ENCODE measurements at places on chromosomes 6 and 20. TPM values are rescaled to one million over a fixed set of nuclear protein-coding genes. Genes with fewer than 3 reads are reported as not detected.

DNA sequence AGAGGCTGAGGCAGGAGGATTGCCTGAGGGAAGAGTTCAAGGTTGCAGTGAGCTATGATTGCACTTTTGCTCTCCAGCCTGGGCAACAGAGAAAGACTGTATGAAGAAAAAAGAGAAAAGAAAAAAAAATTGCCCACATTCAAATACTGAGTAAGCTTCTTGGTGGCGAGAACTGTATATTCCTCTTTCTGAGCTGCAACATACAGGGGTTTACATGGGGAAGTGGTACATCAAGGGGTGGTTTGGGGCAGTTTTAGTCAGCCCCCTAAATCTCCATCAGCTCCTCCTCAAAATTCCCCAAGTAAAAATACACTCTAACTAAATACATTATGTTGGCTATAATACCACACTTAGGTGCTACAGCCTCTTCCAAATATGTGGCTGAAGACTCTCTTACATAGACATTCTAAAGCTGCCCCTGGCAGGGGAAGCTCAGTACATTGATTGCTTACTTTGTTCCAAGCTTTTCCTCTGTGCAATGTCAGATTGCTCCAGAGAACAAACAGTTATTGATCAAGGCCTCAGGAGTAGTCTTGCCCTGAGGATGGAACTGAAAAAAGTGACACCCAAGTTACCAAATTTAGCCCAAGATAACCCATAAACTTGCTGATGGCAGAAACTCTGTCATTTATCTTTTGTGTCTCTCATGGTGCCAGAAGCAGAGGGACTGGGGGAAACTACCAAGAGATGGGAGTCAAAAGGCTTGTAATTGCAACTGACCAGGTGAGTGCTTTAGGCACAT lies 107.4 kb upstream of the RIPOR2 start:
- no peak for DNase-seq

The XKR7 gene
- polyA plus RNA-seq: 0.30 TPM

The ZDHHC14 gene
- polyA plus RNA-seq: 19.2 TPM

- DNase-seq: no peak
Observed at GRCh38 chr6:109083657-109084056, 11.0 kb downstream of the SESN1 start.

GRCh38 chr6:119643876-119644275 lies 294.3 kb upstream of the MAN1A1 start:
- no peak for DNase-seq

The SNAI1 gene
- polyA plus RNA-seq: 9.8 TPM

- no peak for DNase-seq
Observed at GRCh38 chr20:52794853-52795252, 177.3 kb upstream of the TSHZ2 start.

The KIAA1755 gene
- 19.0 TPM for polyA plus RNA-seq

The MCHR2 gene
- polyA plus RNA-seq: not detected

DNA sequence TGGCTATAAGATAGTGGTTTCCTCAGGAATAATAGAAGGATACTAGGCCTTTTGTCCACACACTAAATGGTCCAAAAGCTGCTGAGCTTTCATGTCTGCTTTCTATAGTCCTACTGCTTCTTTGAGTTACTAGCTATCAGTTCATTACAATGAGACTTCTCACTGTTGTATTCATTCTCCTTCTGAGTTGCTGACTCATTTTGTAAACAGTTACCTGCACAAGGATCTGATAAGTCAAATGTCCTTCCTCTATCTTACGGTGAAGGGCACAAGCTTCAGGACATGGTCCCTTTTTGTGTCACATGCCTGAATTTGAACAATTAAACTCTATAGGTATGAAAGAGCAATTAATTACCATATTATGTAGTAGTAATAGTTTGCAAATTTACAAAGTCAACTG lies 90.5 kb downstream of the MAN1A1 start:
- no peak for DNase-seq

DNA sequence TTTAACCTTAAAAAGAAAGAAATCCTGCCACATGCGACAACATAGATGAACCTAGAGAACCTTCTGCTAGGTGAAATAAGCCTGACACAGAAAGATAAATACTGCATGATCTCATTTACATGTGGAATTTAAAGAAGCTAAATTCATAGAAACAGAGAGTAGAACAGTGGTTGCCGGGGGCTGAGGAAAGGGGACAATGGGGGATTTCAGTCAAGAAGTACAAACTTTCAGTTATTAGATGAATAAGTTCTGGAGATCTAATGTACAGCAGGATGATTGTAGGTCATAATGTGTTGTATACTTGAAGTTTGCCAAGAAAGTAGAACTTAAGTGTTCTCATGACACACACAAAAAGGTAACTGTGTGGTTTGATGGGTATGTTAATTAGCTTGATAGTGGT lies 204.3 kb upstream of the PRSS16 start:
- no peak for DNase-seq

DNA sequence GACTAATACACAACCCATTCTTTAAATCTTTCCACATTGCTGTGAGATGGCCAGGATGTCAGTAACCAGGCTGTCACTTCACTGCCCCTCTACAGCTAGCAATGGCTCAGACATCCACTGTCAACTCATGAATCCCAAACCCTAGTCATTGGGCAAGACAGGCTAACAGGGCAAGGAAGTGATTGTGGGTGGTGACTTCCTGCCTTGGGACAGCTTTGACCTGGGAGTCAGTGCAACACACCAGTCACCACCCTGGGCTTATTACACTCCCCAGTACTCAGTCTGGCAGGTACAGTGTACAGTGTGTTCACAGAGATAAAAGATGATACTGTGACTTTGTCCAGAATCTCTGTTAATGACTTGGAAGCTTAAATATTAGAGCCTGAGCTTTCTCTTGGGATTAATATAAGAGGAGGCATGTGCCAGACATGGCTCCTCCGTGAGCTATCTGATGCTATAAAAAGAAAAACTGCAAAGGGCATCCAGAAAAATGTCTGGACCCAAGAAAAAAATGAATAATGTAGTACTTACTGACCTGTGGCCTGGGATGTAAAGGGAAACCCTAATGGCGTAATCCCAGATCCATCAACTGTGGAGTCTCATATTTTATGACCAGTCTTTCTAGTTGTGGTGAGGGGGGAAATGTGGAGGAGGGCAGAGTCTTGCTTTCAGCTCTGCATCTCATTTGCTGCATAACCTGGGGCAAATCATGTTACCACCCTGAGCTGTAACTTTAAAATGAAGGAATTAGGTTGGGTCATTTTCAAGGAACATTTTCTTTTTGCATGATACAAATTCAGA lies 244.4 kb downstream of the SLC24A3 start:
- peak; percentile 51 for DNase-seq

The GSTA4 gene
- 86.6 TPM for polyA plus RNA-seq

GRCh38 chr6:144063744-144064401 lies 31.5 kb downstream of the SF3B5 start:
- no peak for DNase-seq

DNA sequence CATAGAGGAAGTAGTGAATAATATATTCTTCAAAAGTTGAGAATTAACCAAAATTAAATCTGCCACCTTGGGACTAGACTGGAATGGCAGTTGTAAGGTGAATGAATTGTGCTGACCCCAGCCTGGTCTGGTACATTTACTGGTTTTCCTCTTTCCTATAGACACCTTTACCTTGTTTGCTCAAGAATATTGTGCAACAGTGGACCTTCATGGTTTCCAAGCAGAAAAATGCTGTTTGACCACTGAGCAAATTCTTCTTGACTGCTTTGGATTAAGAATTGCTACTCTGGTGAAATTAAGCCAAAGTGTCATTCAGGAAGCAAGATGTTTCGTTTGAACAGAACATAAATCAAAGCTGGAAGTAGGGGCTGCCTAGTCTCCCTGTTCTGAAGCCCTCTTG lies 156.6 kb upstream of the TAB2 start:
- DNase-seq: no peak

- DNase-seq: no peak
Observed at GRCh38 chr20:8530022-8530421, 398.0 kb downstream of the PLCB1 start.

The CST2 gene
- polyA plus RNA-seq: not detected

- DNase-seq: no peak
Observed at GRCh38 chr6:56752009-56752408, 109.3 kb upstream of the DST start.

- DNase-seq: no peak
Observed at GRCh38 chr20:50274570-50275430, 84.2 kb downstream of the CEBPB start.

GRCh38 chr20:19115581-19115980 lies 96.9 kb upstream of the SLC24A3 start:
- DNase-seq: no peak

DNA sequence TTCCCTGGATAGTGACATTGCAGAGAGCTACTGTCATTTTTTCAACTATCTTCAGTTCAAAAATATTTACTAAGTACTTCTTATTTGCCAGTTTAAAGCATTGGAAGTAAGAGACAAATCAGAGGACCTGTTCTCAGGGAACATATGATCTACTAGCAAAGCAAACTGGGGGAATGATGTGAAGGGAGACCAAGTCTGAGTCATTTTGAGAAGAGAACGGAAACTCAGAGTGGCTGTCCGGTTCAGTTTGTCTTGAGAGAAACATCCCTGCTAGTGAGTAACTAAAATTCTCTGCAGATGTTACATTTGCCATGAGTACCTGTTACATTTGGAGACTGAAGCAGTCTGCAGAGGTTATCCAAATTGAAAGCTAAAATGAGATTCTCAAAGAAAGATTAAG lies 118.3 kb downstream of the KCNQ5 start:
- no peak for DNase-seq

DNA sequence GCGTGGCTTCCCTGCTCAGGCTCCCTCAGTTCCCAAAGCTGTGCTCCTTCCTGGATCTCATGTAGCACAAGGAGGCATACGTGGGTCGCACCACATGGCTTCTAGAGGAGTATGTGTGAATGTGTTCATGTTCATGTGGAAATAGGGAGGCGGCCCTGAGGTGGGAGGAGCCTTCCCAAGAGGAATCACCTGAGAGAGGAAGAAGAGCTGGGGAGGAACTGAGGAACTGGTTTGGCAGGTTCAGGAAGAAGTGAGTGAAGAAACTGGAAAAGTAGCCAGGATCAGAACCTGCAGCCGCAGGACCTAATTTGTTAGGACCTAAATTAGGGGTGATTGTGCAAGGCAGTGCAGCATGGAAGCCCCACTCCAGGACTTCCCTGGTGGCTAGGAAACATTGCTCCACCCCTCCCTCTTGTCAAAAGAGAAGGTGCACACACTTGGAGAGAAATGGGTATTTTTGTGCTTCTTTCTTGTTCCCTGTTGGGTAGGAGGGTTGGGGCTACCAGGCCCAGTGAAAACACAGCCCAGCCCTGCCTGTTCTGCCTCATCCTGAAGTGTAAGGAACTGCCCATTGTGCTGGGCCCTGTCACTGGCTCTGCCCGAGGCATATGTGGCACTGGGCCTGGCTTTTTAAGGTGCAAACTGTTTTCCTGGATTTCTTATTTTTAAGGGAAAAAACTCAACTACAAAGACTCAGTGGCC lies 20.7 kb downstream of the SYNJ2 start:
- DNase-seq: no peak

- no peak for DNase-seq
Observed at GRCh38 chr6:18312368-18312767, 48.0 kb upstream of the DEK start.

The TNNC2 gene
- polyA plus RNA-seq: 0.52 TPM

GRCh38 chr6:2429032-2429431 lies 183.6 kb upstream of the GMDS start:
- no peak for DNase-seq

- peak; percentile 46 for DNase-seq
Observed at GRCh38 chr6:134707342-134708031, 242.4 kb downstream of the ALDH8A1 start.

The SNAP25 gene
- polyA plus RNA-seq: 6.8 TPM

The TFAP2C gene
- polyA plus RNA-seq: 0.12 TPM

DNA sequence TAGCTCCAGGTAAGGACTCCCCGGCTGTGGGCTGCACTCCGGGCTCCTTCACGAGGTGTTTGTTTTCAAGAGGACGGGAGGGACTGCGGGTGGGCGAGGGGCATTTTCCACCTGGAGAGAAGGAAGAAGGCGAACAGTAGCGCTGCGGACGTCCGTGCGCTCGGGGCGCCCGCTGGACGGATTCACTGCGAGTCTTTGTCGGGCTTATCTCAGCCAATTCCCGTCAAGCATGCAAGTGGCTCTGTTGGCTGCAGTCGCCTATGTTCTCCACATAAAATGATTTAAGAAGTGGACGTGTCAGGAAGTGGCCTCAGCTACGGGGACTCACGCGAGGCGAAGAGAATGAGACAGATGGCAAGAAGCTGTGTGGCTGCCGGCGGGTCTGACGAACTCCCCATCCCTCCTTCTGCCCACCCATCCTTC lies 332 bp downstream of the GRIK2 start:
- DNase-seq: no peak

GRCh38 chr6:14144678-14145113 lies 27.1 kb downstream of the CD83 start:
- DNase-seq: no peak

The CRIP3 gene
- polyA plus RNA-seq: 2.4 TPM

The CDKAL1 gene
- 19.5 TPM for polyA plus RNA-seq

The BPIFB1 gene
- 2.6 TPM for polyA plus RNA-seq

The DNAH8 gene
- 0.15 TPM for polyA plus RNA-seq

The ID1 gene
- polyA plus RNA-seq: 140 TPM

DNA sequence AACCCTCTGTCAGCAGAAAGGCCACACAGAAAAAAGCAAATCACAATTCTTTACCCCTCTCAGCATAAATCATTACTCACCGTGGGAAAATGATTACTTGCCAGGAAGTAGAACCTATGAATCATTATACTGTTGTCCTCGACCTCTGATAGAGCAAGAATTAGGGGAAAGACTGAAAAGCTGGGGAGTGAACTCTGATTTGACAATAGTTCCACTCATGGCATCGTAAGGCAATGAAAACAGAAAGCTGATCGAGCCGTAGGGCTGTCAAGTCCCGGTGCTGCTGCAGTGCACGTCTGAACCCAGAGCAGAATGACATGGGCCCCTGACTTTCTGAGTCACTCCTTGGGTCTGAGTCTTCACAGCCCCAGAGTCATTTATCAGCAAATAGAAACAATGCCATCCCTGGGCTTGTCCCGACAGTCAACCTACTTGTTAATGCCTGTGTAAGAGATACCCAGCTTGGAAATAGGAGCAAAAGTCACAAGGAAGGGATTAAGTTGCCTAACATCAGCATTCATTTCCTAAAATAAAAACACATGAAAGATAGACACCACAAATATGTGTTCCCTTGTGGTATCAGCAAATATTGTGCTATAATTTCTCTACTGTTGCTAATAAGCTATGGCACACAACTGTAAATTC lies 224.8 kb upstream of the MARCKS start:
- DNase-seq: no peak

GRCh38 chr6:167300902-167301777 lies 10.0 kb downstream of the UNC93A start:
- no peak for DNase-seq

The PRRC2A gene
- polyA plus RNA-seq: 193 TPM

The NINL gene
- polyA plus RNA-seq: 30.1 TPM

Data from left renal pelvis (tissue), 4 donors.